ENCODE measurements at places on chromosomes 7 and 10.

GRCh38 chr7:94893661-94894060 lies 13.7 kb upstream of the PPP1R9A start:
- no peak for DNase-seq

DNA sequence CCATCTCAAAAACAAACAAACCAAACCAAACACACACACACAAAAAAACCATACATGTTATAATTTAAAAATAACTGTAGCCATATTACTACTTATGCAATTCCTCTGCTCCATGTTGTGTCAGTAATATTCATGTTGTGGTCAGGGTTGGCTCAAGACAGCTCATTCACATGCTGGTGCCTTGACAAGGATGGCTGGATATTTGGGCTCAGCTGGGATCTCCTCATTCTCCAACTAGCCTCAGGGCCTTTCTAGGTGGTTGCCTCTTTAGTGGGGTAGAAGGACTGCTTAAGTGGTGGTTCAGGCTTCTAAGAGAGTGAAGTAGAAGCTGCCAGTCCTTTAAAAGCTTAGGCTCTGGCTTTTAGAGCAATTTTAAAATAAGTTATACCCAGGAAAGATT lies 189.3 kb downstream of the ADRA2A start:
- no peak for DNase-seq

DNA sequence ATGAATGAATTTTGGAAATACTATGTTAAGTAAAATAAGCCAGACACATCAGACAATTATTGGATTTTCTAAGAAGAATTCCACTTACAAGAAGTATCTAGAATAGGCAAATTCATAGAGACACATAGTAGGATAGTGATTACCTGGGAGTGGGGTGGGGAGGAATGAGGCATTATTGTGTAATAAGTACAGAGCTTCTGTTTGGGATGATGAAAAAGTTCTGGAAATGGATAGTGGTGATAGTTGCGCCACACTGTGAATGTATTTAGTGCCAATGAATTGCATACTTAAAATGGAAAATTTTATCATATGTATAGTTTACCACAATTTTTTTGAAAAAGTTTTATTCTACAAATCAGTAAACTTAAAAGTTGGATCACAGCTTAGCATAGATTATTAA lies 297.2 kb upstream of the KAT6B start:
- DNase-seq: no peak

- DNase-seq: no peak
Observed at GRCh38 chr10:33229252-33229948, 105.1 kb downstream of the NRP1 start.

DNA sequence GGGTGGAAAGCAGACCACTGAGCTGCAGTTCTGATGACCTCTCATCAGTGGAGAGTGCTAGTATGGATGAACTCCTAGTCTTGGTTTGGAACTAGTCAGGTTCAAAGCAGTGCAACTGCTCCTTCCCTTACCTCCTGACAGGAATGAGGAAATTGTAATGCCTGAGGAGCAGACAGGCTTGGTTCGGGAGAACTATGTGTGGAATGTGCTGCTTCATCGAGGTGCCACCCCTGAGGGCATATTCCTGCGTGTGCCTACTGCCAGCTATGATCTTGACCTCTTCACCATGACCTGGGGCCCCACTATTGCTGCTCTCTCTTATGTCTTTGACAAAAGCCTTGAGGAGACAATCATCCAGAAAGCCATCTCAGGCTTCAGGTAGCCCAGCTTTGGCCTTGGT lies 27.4 kb upstream of the NFKB2 start:
- DNase-seq: no peak

DNA sequence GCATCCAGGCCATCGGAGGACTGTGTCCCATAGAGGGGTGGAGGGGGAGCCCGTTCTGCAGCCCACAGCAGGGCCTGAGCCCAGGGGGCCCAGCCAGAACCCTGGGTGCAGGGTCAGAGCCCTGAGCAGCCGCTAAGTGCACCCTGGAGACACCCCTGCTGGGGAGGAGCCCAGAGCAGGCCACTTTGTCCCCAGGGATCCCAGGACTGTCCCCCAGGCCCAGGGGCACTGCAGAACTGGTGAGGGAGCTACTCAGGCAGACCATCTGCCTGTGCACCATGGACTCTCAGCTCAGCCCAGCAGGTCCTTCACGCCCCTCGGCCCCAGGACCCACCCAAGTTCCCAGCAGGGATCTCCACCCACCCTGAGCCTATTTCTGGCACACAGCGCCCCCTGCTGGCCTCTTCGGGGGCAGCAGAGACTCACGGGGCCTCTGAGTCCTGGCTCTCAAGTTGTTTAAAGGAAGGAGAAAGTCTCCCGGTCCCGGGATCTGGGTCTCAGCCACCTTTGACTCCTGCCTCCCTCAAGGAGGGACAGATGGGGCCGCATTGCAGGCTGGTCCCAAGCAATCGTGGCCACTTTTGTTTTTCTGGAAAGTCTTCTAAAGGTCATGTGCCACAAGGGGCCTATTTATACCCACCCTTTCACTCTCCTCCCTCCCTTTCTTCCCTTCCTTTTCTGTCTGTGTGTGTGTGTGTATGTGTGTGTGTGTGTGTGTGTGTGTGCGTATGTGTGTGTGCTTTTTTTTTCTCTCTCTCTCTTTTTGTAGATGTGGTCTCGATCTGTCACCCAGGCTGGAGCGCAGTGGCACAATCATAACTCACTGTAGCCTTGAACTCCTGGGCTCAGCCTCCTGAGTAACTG lies 90.3 kb downstream of the MYL10 start:
- no peak for DNase-seq

GRCh38 chr10:120423431-120424197 lies 33.4 kb upstream of the PLPP4 start:
- no peak for DNase-seq
